ENCODE measurements at places on chromosomes 13 and 19.

- no peak for DNase-seq
Observed at GRCh38 chr13:99199541-99200431, 868 bp upstream of the UBAC2 start.

DNA sequence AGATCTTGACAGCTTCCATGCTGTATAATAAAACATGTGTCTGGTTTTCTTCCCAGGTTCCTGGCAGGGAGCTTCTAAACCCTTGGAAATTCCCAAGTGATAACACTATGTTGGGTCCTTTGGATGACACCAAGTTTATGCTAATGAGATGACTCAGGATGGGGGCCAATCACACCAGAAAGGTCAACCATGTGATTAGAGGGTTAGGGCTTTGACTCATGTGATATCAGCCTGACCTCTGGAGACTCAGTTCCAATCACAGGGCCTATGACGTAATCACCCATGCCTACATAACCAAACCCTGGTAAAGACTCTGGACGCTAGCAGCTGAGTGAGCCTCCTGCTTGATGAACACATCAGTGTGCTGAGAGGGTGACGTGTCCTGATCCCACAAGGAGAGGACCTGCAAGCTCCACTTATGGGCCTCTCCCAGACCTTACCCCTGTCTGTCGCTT lies 203.6 kb downstream of the DCLK1 start:
- DNase-seq = no peak

- no peak for DNase-seq
Observed at GRCh38 chr19:50624949-50625600, 14.6 kb downstream of the SYT3 start.

- DNase-seq = no peak
Observed at GRCh38 chr13:82688400-82688994, 1193.8 kb downstream of the SLITRK1 start.

GRCh38 chr19:35249146-35249847 lies 495 bp downstream of the LSR start:
- DNase-seq = peak; percentile 34

DNA sequence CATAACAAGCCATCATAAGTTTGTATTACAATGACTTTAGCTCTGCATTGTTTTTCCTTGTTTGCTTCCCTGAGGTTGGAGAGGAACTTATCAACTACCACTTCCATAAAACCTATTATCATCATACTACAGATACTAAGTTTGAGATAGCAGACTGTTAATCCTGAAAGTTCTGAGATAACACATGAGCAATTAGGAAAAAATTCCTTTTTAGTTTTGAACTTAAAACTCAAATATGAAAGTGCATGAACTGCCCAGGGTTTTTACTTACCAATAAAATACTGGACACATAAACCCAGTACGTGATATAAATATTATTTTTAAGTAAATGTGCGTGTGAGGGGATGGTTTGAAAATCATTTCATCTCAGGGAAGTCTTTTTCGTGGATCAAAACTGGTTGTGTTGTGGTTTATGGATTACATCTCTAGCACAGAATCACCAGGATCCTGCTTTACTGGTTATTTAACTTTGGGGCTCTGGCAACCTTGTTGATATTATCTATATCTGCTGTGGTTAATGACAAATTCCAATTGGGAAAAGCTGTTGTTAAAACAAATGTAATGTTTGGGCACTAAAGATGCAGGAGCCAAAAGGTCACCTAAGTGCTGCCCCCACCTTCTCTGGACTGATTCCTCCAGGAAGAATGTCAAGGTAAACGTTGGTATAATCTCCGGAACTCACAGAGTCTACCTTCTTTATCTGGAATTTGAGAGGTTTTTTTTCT lies 12.4 kb downstream of the CDX2 start:
- DNase-seq = no peak

DNA sequence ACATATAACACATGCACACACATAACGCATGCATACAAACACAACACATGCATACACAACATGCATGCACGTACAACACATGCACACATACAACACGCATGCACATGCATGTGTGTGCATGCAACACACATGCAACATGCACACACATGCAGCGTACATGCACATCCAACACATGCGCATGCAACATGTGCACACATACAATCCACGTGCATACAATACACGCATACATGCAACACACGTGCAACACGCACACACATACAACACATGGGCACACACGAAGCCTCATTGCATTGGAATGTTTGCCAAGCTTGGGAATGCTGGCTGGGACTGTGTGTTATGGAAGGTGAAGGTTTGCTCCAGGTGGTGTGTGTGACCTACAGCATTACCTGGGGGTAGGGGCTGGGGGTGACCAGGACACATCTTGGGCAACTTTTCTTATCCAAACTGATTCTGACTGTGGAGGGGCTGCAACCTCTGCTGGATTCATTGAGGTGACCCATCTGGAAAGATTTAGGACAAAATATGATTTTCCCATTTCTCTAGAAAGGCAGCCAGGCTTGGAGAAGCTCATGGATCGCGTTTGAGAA lies 58.9 kb downstream of the SPACA7 start:
- no peak for DNase-seq

GRCh38 chr13:99486996-99487395 lies 14.3 kb upstream of the TM9SF2 start:
- DNase-seq = no peak

DNA sequence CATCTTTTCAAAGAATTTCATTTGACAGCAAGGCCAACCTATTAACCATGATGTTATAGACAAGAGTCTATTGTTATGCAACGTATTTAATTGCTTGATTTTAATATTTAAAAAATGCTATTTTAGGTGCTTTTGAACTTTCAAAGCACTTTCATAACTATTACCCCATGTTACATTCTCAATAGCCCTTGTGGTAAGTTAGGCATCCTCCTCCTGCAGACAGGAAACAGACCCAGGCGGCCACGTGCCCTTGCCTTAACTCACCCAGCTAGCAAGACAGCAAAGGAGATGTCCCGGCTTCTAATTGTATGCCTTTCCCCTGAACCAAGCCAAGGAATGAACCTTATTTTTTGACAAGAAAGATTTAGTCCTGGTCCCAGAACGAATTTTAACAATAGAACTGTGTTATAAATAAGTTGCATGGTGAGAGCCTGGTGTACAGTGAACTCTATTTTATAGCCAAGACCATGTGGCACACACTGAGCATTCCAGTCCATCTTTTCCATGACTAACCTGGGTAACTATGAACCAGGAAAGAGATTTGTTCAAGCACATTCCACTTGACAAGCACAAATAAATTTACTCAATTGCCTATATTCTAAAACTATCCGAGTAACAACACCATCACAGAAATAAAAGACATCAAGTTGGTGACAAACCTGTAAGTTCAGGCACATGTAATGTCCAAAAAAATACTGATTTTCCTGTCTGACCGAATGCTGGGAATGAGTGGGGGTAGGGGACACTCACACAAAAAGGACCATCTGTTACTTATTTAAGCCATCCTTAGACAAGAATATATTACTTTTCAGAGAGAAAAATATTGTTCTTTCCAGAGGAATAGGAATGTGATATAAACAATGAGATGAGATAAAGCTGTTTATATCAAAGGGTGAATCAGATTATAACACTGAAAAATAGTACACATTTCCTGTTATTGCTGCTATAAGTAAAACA lies 163.0 kb downstream of the EFNB2 start:
- DNase-seq = no peak

DNA sequence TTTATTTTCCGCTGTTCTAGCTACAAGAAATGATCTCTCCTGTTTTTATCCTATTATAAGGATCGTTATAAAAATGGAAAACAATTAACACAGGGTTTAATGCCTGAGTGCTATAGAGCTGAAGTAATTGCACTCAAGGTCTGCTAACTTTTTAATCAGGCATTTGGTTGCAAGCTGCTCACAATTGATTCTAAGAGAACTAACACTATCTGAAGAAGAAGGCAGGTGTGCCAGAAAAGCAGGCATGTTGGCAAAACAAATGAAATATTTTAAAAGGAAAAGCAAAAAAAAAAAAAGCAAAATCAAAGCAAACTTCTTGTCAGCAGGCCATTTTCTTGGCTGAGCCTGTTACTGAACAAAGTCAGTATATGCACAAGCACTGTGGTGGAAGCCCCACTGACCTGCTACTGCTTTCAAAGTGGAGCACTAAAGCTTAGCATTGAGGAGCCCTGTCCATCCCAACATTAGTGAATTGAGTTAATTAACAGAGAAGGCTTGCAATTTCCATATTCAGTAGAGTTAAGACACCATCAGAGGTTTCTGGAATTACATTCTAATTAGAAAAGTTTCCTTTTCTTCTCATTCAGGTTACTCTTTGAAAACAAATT lies 574.2 kb downstream of the PCDH9 start:
- DNase-seq = no peak

GRCh38 chr13:92560883-92561282 lies 665.7 kb upstream of the GPC6 start:
- DNase-seq = no peak

- no peak for DNase-seq
Observed at GRCh38 chr19:8087876-8088275, 35.3 kb downstream of the CCL25 start.

- peak; percentile 83 for DNase-seq
Observed at GRCh38 chr13:77779552-77780272, 82.2 kb downstream of the SLAIN1 start.

DNA sequence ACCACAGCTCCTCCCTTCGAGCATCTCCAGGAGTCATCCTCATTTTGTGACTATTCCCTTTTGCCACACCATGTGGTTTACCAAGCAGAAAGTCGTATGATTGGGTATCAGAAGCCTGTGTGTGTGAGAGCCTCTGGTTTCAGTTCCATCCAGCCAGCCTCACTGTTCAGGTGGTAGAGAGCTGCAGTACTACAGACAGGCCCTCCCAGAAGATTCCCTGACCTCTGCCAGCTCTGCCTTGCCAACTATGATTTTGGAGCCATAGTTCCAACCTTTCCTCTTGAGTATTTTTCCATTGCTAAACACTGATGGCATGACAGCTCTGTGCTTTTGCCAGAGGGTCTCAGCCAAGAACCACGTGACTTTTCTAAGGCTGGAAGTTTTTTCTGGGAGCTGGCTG lies 82.5 kb downstream of the DHRS12 start:
- no peak for DNase-seq

- peak; percentile 88 for DNase-seq
Observed at GRCh38 chr19:33293255-33294057, 8.9 kb downstream of the CEBPA start.

- no peak for DNase-seq
Observed at GRCh38 chr13:29948244-29948643, 97.8 kb upstream of the UBL3 start.

DNA sequence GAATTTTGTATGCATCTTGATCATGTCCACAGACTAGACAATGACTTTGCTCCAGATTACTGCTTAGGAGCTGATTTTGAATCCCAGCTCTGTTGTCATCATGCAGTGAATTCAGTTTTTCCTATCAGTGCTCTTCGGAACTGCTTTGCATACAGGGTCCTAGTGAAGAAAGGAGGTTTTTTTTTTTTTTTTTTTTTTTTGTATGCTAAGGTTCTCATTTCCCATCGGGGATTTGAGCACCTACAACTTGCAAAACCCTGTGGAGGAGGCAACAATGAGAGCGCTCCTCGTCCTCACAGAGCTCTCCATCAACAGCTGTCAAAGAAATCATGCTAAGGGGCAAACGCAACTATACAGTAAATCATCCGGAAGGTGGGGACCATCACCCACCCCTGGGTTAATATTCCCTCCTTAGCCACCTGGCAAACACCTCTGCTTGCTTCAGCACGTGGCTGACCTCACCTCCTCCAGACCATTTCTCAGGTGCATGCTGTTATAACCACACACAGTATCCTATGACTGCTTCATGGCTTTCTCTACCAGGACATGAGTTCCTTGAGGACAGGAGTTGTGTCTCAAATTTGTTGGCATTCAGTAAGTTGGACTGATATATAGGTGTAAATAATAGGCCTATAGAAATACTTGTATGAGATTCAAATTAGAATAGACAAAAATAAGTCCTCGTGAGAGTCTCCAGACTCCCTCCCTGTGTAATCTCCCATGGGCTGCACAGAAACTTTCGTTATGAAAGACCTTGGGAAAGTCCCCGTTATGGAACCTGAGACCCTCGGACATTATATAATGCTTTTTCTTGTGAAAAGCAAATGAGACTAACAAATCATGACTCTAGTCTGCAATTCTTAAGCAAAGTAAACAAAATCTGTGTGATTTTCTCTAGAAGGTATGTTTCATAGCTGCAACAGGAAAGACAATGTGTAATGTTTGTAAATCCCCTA lies 113.8 kb downstream of the KATNAL1 start:
- no peak for DNase-seq

GRCh38 chr19:13154241-13154778 lies 4.1 kb downstream of the IER2 start:
- peak; percentile 89 for DNase-seq

DNA sequence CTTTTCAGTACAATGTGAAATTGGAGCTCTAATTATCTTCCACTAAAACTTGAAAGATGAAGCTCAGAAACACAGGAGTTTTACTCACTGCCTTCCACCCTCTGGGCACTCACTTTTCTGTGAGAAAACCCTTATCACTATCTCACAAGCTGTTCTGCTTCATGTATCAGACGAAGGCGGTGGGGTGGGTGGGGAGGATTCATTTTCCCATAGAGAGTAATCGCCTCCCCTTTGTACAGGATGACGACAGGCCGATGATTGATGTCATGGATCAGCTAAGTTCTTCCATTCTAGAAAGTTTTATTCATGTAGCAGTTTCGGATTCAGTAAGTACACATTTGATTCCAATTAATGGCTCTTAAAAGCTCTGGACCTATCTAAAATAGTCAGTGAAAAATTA lies 139.9 kb downstream of the ZAR1L start:
- DNase-seq = no peak

DNA sequence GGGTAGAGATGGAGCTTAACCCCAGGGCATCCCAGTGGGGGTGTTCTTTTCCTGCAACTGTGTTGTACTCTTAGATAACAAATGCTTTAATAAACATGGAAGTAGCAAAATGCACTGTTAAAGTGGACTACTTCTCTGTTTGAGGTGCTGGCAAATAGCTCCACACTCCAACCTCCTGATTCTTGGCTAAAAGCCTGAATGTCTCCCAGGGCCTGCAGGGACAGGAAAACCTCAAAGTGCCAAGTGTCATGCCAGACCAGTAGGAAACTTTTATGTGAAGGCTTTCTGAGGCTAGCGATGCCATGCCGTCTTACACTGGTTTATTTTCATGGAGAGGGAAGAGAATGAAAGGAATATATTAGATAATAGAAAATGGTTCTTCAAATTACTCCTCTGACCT lies 6.8 kb downstream of the FREM2 start:
- no peak for DNase-seq

- peak; percentile 81 for DNase-seq
Observed at GRCh38 chr19:41570639-41571112, 5.3 kb upstream of the CEACAM21 start.

DNA sequence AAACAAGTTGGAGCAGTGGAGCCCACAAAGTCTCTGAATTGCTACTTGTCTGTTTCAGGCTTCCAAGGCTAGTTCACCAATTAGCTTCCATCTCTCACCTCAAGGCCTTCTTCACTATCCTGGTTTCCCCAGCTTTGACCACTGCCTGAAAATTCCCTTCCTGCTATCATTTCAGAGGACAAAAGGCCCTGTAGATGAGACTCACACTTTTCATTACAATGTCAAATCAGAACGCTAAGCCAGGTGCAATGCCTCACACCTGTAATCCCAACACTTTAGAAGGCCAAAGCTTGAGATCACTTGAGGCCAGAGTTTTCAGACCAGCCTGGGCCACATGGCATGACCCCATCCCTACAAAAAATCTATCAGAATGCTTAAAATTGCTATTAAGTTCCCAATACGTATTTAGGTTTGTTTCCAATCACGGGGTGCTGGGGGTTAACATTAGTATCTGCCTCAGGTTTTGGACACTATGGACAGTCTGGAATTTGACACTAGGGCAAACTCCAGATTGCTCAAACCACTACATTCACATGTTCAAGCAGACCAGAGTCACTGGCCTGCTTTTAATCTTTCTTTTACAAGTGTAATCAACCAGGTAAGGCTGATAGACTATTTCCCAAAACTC lies 5.5 kb downstream of the TPT1 start:
- DNase-seq = no peak
